ENCODE measurements at places on chromosomes 6 and 20.
A peak's percentile ranks its signal among the peaks of the same experiment; 100 is the strongest.

GRCh38 chr20:910870-911770 lies 5.0 kb downstream of the ANGPT4 start:
- peak; percentile 83 for DNase-seq

- peak; percentile 52 for DNase-seq
These were observed 529.3 kb downstream of the QKI start for GRCh38 chr6:163943607-163944385.

DNA sequence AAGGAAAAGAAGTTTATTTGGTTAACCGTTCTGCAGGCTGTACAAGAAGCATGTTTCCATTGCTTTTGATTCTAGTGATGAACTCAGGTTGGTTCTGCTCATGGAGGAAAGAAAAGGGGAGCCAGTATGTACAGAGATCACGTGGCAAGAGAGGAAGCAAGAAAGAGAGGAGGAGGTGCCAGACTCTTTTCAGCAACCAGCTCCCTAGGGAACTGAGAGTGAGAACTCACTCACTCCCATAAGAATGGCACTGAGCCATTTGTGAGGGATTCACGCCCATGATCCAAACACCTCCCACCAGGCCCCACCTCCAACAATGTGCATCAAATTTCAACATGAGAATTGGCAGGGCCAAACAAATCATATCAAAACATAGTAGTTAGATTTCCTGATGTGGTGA lies 649.1 kb downstream of the EPM2A start:
- peak; percentile 73 for DNase-seq

DNA sequence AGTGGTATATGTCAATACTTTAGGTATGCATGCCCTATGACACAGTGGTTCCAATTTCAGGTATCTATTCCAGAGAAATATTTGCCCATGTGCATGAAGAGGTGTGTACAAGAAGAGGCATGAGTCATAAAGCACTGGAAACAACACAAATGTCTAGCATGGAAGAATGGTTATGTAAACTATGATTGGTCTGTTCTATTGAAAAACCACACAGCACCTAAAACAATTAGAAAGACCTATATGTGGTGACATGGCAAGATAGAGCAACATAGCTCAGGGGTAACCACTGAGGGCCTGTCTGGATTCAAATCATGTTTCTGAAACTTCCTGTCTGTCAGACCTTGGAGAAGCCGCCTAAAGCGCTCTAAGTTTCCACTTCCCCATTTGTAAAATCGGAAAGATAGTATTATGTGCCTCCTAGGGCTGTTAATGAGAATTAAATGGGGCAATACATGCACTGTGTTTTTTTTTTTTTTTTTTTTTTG lies 76.0 kb upstream of the SHLD1 start:
- DNase-seq: no peak

DNA sequence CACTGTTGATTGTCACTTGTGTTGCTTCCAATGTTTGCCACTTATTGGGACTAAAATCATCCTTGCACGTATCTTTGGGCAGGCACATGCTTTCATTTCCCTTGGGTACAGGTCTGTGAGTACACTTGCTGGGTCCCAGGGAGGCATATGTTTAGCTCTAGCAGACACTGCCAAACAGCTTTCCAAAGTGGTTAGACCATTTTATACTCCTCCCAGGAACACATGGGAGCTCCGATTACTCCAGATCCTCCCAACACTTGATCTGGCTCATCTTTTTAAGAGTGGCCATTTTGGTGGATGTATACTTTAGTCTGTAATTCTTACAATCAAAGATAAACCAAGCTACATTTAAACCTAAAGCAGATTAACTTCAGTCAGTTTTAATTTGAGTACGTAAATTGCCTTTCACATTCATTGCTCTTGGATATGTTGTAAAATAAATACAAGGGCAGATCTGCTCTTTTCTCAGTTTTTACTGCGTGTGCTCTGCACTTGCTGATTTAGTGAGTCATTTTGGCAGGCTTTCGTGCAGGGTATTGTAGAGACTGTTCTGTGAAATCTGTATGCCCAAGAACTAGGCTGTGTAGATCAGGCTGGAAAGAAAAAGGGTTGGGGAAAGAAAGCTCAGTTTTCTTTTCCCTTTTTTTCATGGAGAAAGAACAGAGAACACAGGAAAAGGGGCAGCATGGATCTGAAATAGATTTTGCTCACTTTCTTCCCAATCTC lies 19.5 kb downstream of the SLC22A1 start:
- DNase-seq: peak; percentile 56

Data from fibroblast of skin of scalp (primary cell).